ENCODE measurements at places on chromosomes 2 and 18.
A peak's percentile ranks its signal among the peaks of the same experiment; 100 is the strongest.

GRCh38 chr2:18883616-18884456, 294.5 kb upstream of the NT5C1B start:
- peak; percentile 63 for DNase-seq

DNA sequence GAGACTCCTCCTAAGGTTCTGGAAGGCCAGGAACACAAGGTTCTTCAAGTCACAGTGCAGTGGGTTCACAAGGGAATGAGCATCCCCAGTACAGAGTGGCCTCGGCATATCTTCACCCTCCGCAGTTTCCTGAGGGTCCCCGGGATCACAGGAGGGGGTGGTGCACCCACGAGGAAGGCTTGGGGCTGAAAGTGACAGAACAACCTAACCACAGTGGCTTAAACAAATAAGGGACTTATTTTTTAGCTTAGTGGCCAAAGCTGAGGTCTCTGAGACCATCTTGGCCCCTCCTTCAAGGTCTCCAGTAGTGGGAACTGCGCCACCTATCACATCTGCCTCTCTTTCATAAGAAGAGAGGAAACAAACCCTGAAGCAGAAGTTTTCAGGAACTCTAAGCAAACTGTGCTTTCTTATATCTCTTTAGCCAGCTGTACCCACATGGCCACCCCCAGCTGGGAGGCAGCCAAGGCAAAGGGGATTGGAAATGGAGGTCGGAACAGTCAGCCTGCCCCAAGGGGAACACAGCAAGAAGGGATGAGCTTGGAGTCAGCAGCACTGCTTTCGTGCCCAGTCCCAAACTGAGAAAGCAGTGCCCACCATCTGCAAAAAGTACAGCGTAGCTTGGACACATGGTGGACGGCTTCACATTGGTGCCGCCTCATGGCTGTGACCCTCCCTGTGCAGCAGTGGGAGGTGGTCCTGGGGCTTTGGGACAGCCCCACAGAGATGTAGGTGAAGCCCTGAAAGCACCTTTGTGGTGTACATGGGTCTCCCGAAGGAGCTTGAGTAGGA, 260.0 kb upstream of the ID2 start:
- DNase-seq = no peak

DNA sequence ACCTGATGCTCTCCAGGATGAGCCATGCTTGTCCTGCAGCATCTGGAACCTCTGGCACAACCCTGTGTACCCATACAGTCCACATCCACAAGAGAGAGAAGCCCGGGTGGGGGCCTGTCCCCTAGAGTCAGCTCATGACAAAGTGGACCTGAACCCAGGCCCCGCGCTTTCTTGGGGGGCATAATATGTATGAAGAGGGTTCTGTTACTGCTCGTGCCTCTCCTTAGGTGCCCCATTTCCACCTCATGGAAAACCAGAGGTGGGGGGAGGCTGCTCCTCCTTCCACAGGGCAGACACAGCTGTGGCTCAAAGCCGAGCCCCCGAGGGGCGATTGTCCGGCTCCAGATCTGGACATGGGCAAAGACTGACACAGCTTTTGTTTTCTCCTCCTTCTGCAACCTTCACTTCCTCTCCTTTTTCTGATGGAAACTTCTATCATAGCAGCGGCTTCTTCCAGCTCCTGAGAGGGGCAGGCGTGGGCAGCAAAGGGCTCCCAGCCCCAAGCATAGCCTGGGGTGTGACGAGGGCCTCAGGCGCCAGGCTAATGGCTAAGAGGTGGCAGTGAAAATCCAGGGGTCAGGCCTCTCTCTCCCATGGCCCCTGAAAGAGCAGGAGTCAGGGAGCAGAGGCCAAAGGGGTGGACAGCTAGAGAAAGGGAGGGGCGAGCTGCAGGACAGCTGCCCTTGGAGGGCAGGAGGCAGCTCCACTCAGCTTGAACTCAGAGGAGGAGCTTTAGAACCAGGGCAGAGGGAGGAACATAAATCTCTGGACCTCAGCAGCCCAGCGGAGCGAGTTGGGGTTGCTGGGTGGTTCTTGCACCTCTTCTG, 155.5 kb downstream of the ZFP36L2 start:
- no peak for DNase-seq

- no peak for DNase-seq
These were observed 24.8 kb downstream of the GALM start for GRCh38 chr2:38690499-38691420.

- peak; percentile 97 for DNase-seq
These were observed at the start of gene SOX11 for GRCh38 chr2:5691985-5692529. SOX11 (plus strand) TSS chr2:5692384; CDS start chr2:5692722, 338 bp downstream.

GRCh38 chr2:86238354-86238753, 39.1 kb downstream of the MRPL35 start:
- DNase-seq = no peak

DNA sequence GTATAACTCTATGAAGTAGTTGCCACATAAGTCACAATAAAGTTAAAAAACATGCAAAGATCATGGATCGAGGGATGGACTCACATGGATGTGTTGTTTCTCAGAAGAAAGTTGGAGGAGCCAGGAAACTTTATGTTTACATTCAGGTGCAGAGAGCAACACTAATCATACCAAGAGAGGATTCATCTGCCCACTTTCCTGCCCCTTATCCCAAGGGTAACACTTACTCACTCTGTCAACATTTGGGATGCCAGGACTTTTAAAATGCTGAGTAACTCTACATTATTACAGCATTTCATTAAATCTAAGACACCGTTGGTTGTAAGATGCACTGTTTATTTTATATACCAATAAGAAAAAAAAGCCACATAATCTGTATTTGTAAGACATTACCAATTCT, 170.4 kb downstream of the KCNE4 start:
- DNase-seq = no peak

- DNase-seq = peak; percentile 35
These were observed 171.1 kb downstream of the HDAC4 start for GRCh38 chr2:239229545-239230279.

DNA sequence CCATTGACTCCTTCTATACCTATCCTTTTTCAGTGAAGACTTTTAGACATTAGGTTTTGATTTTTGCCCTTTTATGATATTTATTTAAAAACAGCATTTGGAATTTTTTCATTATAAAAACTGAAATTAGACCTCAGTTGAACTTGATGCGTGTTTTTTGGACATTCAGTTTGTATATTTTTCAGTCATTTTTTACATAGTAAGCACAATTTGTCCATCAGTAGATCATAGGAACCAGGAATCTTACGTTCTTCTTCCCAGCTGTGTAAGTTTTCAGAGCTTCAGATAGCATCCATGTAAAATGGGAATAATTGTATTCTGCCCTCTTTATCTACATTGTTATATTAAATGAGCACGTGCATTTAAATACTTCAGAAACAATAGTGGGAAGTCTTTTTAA, 109.1 kb downstream of the WDSUB1 start:
- no peak for DNase-seq

Data from endodermal cell (in vitro differentiated cells).